ENCODE measurements at places on chromosomes 11 and 22.

DNA sequence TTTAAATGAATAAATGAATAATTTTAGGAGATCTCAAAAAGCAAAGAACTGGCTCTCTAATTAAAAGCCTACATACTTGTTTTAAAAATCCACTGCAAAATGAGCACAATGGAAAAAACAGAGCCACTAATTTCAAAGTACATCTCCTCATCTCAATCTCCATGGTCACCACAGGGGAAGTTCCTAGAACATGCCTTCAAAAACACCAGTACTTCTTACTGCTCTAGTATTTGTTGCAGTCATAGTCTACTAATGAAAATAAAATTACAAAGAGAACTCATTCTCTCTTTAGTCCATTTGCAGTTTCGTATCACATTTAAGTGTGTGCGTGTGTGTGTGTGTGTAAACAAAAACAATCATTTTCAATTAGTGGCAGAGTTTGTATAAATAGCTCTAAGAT, 54.0 kb downstream of the PIK3C2A start:
- DNase-seq: no peak

DNA sequence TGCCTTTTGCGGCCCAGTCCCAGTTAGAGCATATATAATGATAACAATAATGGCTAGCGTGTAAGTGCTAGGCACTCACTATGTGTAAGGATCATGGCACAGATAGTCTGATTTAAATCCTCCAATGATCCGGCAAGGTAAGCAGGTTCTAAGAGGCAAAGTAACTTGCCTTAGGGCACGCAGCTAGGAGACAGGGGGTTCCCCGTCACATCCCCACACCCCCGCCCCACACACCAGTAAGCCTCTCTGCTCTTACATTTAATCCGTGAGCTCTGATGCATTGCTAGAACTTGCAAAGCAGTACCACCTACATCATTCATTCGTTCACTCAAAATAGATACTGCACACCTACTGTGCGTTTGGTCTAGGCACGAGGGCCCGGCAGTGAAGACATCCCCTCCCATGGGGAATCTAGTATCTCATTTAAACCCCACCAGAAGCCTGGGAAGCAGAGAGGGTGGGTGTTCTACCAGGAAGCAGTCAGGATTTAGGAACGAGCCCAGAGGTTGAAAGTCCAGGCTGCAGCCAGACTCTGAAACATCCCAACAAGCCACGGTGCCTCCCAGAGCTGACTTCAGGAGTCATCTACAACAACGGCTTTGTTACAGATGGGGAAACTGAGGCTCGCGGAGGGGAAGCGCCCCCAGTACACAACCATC, 20.6 kb downstream of the TMPRSS6 start:
- no peak for DNase-seq

GRCh38 chr22:37273126-37273845, 9.0 kb upstream of the CYTH4 start:
- no peak for DNase-seq

GRCh38 chr11:70952191-70952590, 300.2 kb downstream of the SHANK2 start:
- DNase-seq: no peak

- no peak for DNase-seq
Measured at GRCh38 chr22:38868286-38868721, 3.7 kb downstream of the CBX6 start.

DNA sequence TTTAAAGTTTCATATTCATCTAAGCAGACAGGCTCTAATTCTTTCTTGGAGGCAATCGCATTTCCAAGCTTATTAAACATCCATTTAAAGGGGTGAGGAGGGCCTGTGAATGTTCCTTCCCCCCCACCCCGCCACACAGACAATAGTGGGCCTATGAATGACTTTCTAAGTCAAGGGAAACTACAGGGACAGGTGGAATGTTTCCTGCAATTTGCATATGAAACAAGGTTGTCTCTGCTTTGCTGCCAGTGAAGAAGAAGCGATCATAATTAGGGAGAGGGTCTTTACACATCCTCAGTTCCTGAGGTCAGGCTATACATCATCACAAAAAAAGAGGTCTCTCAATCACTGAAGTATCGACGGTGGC, 127.9 kb upstream of the OPCML start:
- no peak for DNase-seq
